NCI-H1436 (cell line): ENCODE measurements at places on chromosomes 5 and 9.
A peak's percentile ranks its signal among the peaks of the same experiment; 100 is the strongest.

- no peak for DNase-seq
Measured at GRCh38 chr9:87810679-87811178, 71.9 kb upstream of the SPATA31E1 start.

GRCh38 chr9:4563105-4563504, 72.8 kb downstream of the SLC1A1 start:
- no peak for DNase-seq

- DNase-seq, result no peak
Measured at GRCh38 chr5:81513473-81513872, 119.5 kb upstream of the ACOT12 start.

- no peak for DNase-seq
Measured at GRCh38 chr9:128082151-128082550, 14.1 kb downstream of the SLC25A25 start.

- no peak for DNase-seq
Measured at GRCh38 chr9:125233678-125234077, 7.5 kb downstream of the HSPA5 start.

DNA sequence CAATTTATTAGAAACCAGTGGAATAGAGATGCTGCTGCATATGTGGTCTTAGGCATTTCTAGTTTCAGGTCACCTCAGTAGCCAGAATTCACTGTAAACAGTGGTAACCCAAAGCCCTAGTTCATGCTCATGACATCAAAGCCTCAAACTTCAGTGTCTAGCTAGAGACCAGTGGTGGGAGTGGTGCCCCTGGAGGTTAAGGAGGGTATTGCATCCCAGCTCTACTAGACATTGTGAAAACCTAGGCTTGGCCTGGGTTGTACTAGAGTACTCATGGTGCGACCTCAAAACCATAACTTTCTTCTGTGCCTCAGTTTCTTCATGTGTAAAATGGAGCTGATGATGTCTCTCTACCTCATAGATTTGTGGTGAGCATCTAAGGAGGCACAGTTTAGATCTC, 18.8 kb downstream of the COL5A1 start:
- DNase-seq, result no peak

DNA sequence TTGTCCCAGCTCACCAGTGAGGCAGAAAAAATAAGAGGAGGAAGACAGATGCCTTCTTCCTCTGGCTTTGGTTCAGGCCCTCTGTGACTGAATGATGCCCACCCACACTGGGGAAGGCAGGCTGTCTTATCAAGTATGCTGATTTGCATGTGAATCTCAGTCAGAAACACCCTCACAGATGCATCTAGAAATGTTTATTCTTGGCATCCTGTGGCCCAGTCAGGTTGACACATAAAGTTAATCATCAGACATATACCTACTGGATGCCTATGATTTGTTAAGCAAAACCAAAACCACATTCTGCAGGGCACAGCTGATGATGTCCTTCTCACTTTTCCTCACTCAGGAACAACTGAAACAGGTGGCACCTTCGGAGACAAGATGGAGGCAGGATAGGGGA, 243.4 kb upstream of the KCNN2 start:
- DNase-seq, result no peak

- DNase-seq, result peak; percentile 89
Measured at GRCh38 chr5:125198270-125198974, 452.0 kb upstream of the ZNF608 start.

GRCh38 chr5:2813678-2814077, 62.2 kb upstream of the IRX2 start:
- DNase-seq, result no peak

GRCh38 chr5:40001796-40002195, 577.0 kb upstream of the DAB2 start:
- no peak for DNase-seq

- no peak for DNase-seq
Measured at GRCh38 chr5:39169081-39169480, 50.3 kb downstream of the FYB1 start.

DNA sequence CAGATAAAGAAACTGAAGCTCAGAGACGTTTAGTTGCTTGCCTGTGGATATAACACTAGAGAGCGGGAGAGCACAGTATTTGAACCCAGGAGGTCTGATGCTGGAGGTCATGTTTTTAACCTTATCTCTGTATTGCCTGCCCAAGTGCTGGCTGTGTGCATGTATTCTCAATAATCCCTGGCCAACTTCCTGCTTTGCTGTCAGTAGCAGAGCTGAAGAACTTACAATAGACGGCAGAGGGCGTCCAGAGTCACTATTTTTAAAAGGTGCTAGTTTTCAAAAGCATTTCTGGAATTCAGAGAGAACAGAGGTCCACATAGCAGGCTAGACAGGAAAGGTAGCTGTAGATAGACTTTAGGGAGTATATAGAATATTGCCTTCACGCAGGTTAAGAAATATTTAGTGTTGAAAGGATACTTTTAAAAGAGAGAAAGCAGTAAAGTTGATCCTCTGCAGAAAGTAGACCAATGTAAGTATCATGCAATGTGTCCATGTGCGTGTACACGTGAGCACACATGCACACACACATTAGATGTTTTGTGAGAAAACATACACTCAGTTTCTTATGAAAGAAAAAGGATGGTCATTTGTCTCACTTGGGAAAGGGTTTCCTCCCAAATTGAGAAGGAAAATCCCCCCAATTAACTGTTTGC, 46.3 kb downstream of the PTCD2 start:
- DNase-seq, result peak; percentile 43

GRCh38 chr5:143400541-143401226, 2.8 kb downstream of the NR3C1 start:
- no peak for DNase-seq

DNA sequence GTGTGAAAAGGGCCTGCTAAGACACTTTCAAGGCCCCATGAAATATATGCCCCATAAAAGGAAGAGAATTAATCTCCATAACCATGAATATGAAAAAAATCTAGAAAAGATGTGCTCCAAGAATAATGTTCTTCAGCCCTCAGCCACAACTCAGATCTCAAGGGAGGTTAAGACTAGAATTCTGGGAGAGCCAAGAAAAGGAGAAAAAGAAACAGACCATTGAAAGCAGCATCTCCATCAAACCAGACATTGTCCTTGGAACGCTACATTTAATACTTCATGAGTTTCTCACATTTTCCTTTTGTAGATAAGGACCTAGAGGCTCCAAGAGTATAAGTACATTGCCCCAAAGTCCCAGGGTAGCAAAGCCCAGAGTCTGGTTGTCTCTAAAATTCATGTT, 270.6 kb downstream of the DENND1A start:
- no peak for DNase-seq

GRCh38 chr5:33595303-33595702, 154.5 kb downstream of the TARS1 start:
- no peak for DNase-seq

DNA sequence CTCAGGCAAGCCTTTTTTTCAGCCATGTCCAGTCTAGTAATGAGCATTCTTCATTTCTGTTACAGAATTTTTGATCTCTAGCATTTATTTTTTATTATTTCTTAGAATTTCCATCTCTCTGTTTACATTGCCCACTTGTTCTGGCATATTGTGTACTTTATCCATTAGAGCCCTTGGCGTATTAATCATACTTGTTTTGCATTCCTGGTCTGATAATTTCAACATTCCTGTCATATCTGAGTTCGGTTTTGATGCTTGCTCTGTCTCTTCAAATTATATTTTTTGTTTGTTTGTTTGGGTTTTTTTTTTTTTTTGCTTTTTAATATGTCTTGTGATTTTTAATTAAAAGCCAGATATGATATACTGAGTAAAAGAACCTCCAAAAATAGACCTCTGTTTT, 23.0 kb upstream of the JAK2 start:
- no peak for DNase-seq

- DNase-seq, result peak; percentile 41
Measured at GRCh38 chr5:149656576-149657182, 73.4 kb upstream of the PPARGC1B start.

- DNase-seq, result no peak
Measured at GRCh38 chr9:108746864-108747263, 108.9 kb downstream of the ACTL7B start.

- DNase-seq, result no peak
Measured at GRCh38 chr5:175343308-175343707, 100.7 kb downstream of the DRD1 start.

GRCh38 chr5:42121401-42121800, 196.3 kb downstream of the FBXO4 start:
- DNase-seq, result no peak

DNA sequence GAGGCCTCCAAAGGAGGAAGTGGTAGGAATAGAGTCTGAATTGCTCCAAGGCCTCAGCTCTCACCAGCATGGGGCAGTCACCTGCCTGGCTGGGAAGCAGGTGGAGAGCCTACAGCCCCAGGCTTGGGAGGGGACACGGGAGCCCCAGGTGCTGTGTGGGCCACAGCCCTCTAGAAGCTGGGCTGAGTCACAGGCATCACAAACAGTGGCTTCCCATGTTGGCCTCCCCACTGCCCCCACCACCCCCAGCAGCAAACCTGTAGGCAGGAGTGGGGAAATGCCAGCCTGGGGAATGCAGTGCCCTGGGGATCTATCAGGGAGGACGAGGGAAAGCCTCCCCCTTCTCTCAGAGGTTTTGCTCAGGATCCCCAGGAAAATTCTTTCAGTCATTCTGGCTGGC, 309.6 kb downstream of the SLIT3 start:
- no peak for DNase-seq

GRCh38 chr5:149493316-149493715, 57.9 kb downstream of the CSNK1A1 start:
- DNase-seq, result no peak

DNA sequence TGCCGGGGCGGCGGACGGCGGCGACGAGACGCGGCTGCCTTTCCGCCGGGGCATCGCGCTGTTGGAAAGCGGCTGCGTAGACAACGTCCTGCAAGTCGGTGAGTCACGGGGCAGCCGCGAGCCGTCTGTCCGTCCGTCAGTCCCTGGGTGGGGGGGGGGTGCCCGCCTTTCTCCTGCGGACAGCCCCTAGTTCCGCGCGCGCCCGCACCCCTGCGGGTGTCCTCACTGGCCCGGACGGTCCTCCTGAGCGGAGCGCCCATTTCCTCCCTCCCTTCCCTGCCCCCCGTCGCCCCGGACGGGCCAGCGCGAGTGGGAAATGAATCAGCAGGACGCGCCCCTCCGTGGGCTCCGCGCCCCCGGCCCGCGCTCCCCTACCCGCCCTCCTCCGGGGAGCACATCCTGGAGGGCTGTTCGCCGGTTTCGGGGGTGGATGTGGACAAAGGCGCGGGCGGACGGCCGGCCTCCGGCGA, 828 bp downstream of the ZSWIM6 start:
- DNase-seq, result no peak

- DNase-seq, result peak; percentile 57
Measured at GRCh38 chr9:132214027-132214622, 52.3 kb downstream of the NTNG2 start.

DNA sequence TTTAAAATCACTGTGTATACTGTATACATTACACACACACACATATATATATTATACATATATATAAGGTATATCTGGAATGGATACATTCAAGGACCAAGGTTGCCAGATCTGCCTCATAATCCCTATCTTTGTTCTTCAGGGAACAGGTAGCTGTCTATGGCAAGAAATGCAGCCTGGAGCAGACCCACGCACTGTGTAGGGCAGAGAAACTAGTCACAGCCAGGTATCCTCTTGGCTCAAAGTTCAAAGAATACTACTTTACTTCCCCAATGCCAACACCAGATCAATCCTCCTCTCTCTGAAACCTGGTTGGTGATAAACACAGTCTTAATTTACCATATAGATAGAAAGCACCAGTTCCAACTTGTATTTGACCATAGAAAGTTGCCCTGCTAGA, 313.6 kb downstream of the PRELID2 start:
- no peak for DNase-seq

- DNase-seq, result no peak
Measured at GRCh38 chr5:93572608-93573353, 8.2 kb downstream of the NR2F1-AS1 start.
